ENCODE measurements at places on chromosomes 4 and X.

DNA sequence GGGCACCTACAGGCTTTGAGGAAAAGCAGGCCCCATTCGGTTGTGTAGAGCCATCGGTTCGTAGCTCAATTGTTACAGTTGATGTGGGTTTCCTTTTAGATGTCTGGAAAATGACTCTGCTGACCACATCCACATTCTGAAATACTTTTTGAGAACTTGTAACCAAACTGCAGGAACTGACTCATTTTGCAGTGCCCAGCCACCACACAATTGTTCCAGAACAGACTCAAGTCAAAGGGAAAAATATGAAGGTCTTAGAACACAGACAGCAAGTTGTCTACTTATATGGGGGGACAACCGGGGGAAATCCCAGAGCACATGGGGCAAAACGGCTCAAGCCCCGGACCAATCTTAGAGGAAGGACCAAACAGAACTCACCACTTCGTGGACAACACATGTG, 557.6 kb upstream of the DIPK2B start:
- DNase-seq: no peak

- DNase-seq: no peak
Measured at GRCh38 chrX:96770315-96770714, 85.7 kb downstream of the DIAPH2 start.

GRCh38 chrX:111100191-111100590, 4.2 kb downstream of the PAK3 start:
- DNase-seq: no peak

GRCh38 chr4:100188829-100189228, 1.4 kb downstream of the DDIT4L start:
- DNase-seq: no peak

- no peak for DNase-seq
Measured at GRCh38 chr4:77701121-77701520, 95.5 kb downstream of the CXCL13 start.

GRCh38 chr4:85459736-85460135, 15.2 kb upstream of the ARHGAP24 start:
- DNase-seq: no peak

DNA sequence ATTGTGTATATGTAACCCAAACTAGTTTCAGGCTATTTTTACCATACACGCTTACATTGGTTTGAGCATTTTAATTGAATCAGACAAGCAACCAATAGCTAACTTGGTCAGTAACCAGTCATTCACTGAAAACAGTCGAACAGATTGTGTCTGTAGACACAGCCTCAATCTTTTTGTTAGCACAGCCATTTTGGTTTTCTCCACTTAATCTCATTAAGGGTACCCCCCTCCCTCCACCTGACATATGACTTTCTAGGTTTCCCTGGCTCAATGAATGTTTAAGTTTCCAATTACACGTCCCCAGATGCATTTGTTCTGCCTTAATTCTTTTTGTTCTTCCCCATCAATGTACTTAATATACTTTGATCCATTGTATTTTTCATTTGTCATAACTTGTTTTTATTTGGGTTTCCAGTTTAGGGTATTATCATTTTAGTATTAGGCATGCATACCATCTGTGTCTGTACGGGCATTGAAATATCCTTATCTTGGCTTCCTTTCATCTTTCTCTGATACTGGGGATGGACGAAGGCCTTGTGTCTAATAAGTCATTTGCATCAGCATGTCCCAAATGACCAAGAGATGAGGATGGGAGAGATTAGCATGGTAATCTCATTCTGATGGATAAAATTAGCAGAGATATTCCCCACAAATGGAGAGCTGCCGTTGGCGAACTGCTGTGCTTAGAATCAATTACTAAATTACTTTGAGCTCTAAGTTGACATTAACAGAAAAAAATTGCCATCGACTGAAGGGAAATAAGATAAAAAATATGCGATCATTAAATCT, 35.9 kb upstream of the PHOX2B start:
- DNase-seq: no peak

GRCh38 chr4:118281611-118282442, 71.0 kb downstream of the PRSS12 start:
- no peak for DNase-seq

- DNase-seq: no peak
Measured at GRCh38 chr4:185309770-185310169, 86.0 kb downstream of the LRP2BP start.

DNA sequence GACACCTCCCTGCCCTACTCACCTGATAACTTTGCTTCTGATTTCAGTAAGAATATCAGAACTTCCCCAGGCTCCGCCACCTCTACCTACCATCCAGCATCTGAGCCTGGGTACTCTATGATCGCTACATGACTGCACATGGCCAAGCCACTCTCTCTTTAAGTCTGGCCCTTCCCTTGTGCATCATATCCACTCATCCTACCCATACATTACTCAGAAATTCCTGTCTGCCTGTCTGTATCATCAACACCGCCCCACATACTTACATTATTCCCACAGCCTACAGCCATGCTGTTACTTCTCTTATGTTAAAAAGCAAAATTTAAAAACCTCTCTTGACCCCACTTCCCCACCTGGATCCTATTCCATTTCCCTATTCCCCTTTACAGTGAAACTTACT, 84.7 kb downstream of the SCD5 start:
- DNase-seq: no peak

GRCh38 chrX:21691512-21692018, 33.4 kb upstream of the KLHL34 start:
- no peak for DNase-seq

DNA sequence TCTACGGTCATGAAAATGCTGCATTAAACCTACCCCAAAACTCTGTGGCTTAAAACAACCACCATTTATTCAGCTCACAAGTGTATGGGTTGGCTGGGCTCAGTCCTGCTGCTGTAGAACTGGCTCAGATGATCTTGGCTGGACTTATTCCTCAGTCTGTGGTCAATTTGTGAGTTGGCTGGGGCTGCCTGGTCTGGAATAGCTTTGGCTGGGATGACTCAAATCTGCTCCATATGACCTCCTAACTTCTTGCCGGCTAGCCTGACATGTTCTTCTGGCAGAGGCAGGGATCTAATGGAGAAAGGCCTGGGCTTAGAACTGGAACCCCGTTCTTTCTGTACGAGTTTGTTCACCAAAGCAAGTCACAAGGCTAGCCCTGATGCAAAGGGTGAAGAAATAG, 71.7 kb downstream of the CFAP299 start:
- DNase-seq: no peak

- no peak for DNase-seq
Measured at GRCh38 chr4:101020956-101021355, 326.4 kb downstream of the PPP3CA start.

- DNase-seq: no peak
Measured at GRCh38 chr4:151584101-151584500, 175.1 kb downstream of the FHIP1A start.

DNA sequence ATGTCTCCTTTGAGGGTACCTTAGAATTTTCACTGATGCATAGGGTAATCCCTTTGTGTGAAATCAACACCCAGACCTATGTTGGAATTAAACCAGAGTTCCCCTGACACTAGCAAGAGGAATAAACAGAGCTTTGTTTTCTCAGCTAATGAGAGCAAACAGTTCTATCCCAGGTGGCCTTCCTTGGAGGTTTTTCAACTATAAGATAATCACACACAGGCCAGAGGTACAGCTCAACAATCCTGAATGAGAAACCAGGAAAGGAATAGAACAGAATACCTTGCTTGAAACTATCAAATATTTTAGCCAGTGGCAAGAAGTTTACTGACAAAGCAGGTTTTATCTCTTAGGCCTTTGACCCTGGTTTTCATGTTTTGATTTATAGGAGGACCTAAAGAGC, 100.2 kb downstream of the OTC start:
- DNase-seq: no peak

DNA sequence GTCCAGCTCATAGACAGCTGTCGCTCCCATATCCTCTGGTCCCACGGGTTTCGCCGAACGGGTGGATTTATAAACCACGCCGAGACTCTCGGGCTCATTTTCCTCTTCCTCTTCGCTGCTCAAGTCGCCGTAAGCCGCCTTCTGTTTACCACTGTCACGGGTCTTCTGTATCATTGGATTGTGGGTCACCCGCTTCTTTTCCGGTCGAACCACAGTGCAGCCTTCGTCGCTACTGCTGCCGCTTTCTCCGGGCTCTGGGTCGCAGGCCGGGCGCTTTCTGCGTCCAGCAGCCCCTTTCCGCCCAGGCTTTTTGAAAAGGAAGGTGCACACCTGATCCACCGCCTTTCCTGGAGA, 311 bp downstream of the RNF113A start:
- DNase-seq: no peak

DNA sequence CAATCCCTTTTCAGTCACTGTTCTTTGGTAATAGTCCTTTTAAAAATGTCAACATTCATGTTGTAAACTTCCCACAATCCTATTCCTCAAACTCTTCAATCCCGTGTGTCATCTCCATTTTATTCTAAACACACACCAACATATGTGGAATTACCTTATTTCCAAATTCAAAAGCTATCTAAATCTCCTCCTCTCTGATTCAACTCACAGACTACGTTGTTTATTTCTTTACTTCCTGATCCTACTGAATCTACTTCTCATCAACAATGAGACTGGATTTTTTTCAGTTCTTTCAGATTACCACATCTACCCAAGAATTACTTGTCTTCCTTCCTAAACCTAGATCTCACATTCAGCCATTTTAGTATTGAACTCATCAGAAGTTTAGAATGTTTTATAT, 188.2 kb downstream of the GABRB1 start:
- no peak for DNase-seq

- no peak for DNase-seq
Measured at GRCh38 chrX:77820091-77820727, 34.2 kb upstream of the ATRX start.

DNA sequence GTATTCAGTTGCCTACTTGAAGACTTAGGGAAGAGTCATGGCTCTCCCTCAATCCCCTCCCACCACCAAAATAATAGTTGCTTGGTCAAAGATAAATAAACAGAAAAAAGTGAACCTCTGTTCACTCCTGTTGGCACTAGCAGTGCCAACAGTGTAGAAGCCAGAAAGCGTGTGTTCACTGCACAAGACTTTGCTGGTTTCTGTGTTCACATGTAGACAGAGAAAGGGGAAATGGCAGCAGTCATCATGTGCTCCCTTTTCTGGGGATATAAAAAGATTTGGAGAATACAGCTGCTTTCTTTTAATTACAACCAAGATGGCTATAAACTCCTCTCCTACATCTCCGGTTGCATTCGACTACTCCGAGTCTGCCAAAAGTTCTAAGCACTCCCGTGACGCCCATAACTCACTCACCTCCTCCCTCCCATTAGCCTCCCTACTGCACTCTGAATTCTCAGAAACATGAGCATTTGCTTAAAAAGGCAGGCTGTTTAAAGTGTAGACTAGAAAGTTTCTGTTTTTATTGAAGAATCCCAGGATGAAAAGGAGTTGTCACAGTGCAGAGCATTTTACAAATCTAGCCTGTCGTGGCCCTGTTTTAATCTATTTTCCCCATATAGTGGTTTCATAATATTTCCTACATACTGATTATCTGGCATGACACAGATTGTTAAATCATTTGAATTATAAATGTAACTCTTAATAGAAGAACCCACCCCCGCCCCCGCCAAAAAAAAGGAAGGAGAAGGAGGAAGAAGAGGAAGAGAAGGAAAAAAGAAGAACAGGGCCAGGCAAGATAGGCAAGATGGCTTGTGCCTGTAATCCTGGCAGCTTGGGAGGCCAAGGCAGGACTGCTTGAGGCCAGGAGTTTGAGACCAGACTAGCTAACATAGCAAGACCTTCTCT, 16.7 kb downstream of the LGI2 start:
- DNase-seq: no peak

GRCh38 chr4:102324730-102325129, 20.6 kb downstream of the SLC39A8 start:
- DNase-seq: no peak

- DNase-seq: no peak
Measured at GRCh38 chr4:8251110-8251883, 18.3 kb upstream of the HTRA3 start.

DNA sequence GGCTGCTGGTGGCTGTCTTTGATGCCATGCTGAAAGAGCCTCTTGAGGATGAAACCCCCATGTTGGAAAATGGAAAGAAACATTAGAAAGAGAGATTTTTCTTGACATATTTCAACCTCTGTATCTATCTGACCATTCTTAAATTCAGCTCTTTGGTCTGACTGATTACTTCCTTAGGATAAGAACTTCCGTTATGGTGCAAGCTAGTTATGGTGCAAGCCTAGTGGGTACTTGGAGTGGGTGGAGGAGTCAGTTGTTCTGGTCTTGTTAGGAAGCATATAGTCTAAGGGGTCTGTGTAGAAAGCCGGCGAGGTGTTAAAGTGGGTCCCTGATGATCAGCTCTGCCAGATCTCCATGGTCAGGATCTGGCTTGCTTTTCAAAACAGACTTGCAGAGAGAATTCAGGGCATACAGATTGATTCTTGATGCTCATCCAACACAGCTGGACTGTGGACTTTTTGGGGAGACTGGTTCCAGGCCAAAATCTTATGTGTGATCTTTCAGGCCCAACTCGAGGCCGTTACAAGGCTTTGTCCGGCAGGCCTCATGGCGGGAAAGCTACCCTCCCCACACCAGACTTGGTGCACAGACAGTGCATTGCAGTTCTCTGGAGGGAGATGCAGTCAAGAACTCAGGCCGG, 82.8 kb upstream of the BOD1L1 start:
- DNase-seq: no peak

DNA sequence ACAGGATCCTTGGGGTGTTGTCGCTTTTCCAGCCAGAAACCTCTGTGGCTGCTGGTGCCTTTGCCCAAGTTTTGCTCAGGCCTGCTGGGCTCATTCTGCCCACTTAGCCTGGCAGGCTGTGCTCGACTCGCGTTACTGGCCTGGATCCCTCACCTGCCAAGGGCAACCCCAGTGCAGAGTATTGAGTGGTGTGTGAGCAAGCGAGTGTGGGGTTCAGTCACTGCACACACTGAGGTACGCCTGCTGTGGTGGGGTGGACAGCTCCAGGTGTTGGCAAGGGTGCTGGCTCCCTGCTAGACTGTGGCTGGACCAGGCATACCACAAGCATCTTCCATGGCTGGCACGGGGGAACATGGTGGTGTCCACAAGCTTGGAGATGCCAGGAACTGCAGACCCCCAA, 22.6 kb downstream of the SPCS3 start:
- DNase-seq: no peak

DNA sequence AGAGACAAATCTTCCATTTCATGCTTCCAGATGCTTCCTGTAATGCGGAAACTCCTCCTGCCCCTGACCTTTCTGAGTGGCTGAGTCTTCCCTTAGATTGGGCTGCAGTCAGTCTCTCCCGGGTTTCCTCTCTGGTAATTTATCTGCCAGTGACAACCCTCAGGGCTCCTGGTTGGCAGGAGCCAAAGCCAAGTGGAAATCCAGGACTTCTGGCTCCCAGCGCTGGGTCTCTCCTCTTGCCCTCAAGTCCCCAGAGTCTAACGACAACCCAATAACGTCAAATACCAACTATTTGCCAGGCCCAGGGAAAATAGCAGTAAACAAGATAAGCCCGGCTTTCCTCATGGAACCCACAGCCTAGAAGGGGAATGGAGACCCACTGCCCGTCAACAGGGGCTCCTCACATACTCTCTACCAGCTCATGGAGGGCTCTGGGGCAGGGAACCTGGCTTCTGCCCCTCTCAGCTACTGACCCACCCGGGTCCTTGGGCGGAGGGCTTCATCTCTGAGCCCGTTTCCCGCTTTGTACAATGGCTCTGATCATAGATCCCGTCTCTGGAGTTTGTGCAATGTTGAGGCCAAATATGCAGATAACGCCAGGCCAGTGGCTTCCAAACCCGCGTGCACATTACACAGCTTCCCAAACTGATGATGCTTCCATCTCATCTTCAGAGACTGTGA, 1.1 kb upstream of the TBC1D14 start:
- no peak for DNase-seq
